A549 treated with dexamethasone at 1 μM for 4 hours (cell line): ENCODE measurements at places on chromosomes 13 and 19. TPM values are rescaled to one million over a fixed set of nuclear protein-coding genes. Genes with fewer than 3 reads are reported as not detected.

The TMEM150B gene
- not detected in 5 replicates for total RNA-seq

The THSD1 gene
- total RNA-seq = 5.0 to 6.5 TPM (median 5.3 TPM) in 5 replicates

The SLC25A41 gene
- total RNA-seq = 0.09 to 0.22 TPM (median 0.14 TPM) in 5 replicates

The POU4F1 gene
- total RNA-seq = 0.64 to 0.88 TPM (median 0.86 TPM) in 5 replicates

The TMPRSS9 gene
- 0.04 TPM in 1 of 5 replicates, not detected in the others for total RNA-seq

The KLK12 gene
- not detected in 5 replicates for total RNA-seq

The ELSPBP1 gene
- total RNA-seq = not detected in 5 replicates

The SLC10A2 gene
- not detected in 5 replicates for total RNA-seq

The CHST8 gene
- total RNA-seq = 0.18 to 0.22 TPM (median 0.20 TPM) in 5 replicates

The KLK8 gene
- not detected in 5 replicates for total RNA-seq

The NCR1 gene
- not detected in 5 replicates for total RNA-seq

The GGACT gene
- 3.2 to 5.8 TPM (median 4.5 TPM) in 5 replicates for total RNA-seq

The KIR2DL4 gene
- not detected in 5 replicates for total RNA-seq

The EFNA2 gene
- total RNA-seq = 0.88 to 2.2 TPM (median 2.1 TPM) in 5 replicates

The UBL5 gene
- total RNA-seq = 369 to 496 TPM (median 381 TPM) in 5 replicates

The PGLYRP1 gene
- total RNA-seq = not detected in 5 replicates

The TYROBP gene
- total RNA-seq = not detected in 5 replicates

The LRRC25 gene
- 0.11 TPM in 1 of 5 replicates, not detected in the others for total RNA-seq

The CD177 gene
- 0.06 to 0.22 TPM (median 0.13 TPM) in 5 replicates for total RNA-seq

The MIR17HG gene
- 0.45 to 1.00 TPM (median 0.81 TPM) in 5 replicates for total RNA-seq

The LGALS14 gene
- total RNA-seq = not detected in 5 replicates

The FUT2 gene
- not detected in 5 replicates for total RNA-seq

The ACP5 gene
- 0.11 to 0.41 TPM (median 0.25 TPM) in 5 replicates for total RNA-seq

The PROZ gene
- total RNA-seq = not detected in 5 replicates

The AZU1 gene
- total RNA-seq = 0.20 to 0.28 TPM (median 0.24 TPM) in 4 of 5 replicates, not detected in the other

The ZNF497 gene
- total RNA-seq = 0.74 to 1.6 TPM (median 1.1 TPM) in 5 replicates

The CYP4F2 gene
- 0.04 to 0.24 TPM (median 0.08 TPM) in 4 of 5 replicates, not detected in the other for total RNA-seq

The C13orf42 gene
- not detected in 5 replicates for total RNA-seq

The PEX11G gene
- total RNA-seq = 1.8 to 2.1 TPM (median 1.9 TPM) in 5 replicates

The ZSWIM4 gene
- total RNA-seq = 2.1 to 3.2 TPM (median 2.9 TPM) in 5 replicates

The VSTM1 gene
- 0.23 to 0.79 TPM (median 0.54 TPM) in 5 replicates for total RNA-seq

The CASP14 gene
- total RNA-seq = not detected in 5 replicates

The SYCN gene
- total RNA-seq = not detected in 5 replicates

The GAPDHS gene
- 0.07 to 0.26 TPM (median 0.09 TPM) in 5 replicates for total RNA-seq

The S1PR2 gene
- total RNA-seq = 0.62 to 1.1 TPM (median 0.84 TPM) in 5 replicates

The SIGLECL1 gene
- total RNA-seq = 0.08 TPM in 1 of 5 replicates, not detected in the others

The YJEFN3 gene
- total RNA-seq = 0.94 to 4.2 TPM (median 3.4 TPM) in 5 replicates

The KIR3DL1 gene
- not detected in 5 replicates for total RNA-seq

The ZNF737 gene
- total RNA-seq = 0.06 to 0.15 TPM (median 0.06 TPM) in 3 of 5 replicates, not detected in the others

The ZNF723 gene
- total RNA-seq = not detected in 5 replicates

The ZNF845 gene
- 3.4 to 4.8 TPM (median 4.5 TPM) in 5 replicates for total RNA-seq

The UBE2L5 gene
- total RNA-seq = not detected in 5 replicates

The RDH8 gene
- total RNA-seq = 0.18 to 0.42 TPM (median 0.27 TPM) in 5 replicates

The CD209 gene
- not detected in 5 replicates for total RNA-seq

The CEACAM20 gene
- 0.05 to 0.06 TPM (median 0.05 TPM) in 4 of 5 replicates, not detected in the other for total RNA-seq

The ATP4A gene
- 0.02 to 0.19 TPM (median 0.08 TPM) in 4 of 5 replicates, not detected in the other for total RNA-seq

The NLRP5 gene
- total RNA-seq = 0.03 to 0.08 TPM (median 0.07 TPM) in 5 replicates
